ENCODE measurements at places on chromosomes 16 and 17.

DNA sequence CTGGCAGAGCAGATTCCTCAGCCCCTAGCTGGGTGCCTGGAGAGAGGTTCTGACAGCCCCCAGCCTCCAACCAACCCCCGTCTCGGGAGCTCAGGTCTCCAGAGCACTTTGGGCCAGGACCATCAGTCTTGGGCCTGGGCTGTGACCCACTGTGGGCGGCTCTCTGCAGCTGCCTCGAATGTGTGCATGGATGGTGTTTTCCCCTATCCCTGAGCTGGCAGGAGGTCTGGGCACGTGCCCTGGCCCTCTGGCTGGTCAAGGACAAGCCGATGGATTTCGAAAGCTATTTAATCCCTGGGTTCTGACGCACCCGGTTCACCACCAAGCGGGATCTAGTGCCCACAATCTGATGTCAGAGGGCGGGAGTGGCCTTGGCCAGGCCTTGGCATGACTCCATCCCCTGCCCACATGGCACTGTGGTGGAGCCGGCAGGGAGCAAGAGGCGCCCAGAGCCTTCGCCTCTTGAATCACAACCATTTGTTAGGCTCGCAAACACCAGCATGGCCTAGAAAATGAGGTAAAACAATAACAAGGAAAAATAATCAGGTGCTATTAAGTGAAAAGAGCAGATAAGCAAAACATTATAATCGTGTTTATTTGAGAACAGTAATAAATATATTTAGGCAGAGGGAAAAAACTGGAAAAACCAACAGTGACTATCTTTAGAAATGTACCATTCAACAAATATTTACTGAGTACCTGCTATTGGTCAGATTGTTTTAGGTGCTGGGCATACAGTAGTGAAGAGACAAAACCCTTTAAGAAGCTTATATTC lies 69.3 kb upstream of the TOB1 start:
- no peak for DNase-seq

GRCh38 chr17:50346313-50347116 lies 589 bp downstream of the XYLT2 start:
- peak; percentile 81 for DNase-seq

DNA sequence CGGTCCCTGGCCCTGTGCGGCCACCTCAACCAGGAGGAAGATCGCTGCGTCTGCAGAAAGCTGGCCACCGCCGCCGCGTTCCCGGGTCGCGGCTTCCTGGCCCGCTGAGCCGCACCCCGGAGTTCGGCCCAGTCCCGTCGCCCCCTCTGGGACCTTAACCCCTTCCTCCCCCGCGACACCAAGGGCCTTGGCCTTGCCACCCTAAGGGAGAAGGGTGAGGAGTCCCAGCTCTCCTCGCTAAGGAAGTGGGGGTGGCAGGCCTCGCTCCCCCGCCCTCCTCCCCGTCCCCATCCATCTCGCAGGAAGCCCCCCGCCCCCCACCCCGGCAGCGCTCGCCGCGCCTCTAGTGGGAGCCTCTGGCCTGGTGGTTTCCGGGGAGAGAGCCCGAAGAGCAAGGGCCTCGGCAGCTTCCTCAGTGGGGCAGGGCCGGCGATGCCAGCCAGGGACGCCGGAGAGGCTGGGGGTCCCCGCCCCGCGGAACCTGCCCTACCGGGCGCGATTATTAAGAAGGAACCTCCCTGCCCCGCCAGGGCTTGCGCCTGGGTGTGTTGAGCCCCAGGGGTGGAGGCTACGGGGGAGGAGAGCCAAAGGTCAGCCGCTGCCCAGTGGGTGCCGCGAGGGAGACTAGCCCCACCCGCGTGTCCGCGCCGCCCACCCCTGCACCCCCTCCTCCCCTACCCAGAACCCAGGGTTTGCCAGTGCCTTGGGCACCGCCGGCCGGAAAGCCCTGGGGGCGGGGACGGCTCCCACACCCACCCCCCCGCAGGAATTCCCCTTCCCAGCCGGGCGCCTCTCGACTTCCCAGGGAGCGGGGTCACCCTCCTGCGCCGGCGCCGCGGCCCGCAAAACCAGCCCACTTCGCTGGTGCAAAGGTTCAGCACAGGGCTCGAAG lies 6.8 kb downstream of the CBX4 start:
- DNase-seq = peak; percentile 75

DNA sequence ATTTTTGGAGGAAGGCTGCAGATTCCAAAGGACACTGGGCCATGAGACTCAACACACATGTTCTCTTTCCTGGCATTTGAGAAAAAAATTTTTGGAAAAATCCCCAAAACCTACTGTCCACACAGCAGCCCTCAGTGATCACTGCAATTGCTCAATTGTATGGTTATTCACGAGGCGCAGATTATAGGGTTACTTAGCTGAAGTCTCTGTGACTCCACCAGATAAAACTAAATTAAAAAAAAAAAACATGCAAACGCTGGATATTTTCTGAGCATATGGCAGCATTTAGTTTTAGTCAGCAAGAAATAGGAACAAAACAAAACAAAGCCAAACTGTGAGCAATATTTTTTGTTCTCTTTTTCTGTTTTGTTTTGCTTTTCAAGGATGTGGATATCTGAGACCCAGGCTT lies 83.8 kb upstream of the FAM20A start:
- no peak for DNase-seq

DNA sequence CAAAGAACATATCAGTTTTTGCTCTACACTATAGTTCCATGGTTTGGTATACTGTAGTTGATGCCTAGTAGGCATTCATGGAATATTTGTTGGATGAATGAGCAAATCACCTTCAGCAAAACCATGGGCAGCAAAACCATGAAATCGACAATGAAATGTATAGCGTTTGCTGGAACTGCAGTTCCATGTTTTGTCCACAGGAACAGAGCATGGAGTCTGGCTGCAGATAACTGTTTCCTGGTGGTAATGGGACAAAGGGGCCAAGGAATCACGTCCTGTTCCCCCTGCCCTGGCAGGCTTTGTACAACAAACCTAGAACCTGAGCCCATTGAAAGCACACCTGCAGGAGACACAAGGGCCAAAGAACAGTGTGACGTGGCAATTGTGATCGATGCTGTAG lies 101.1 kb downstream of the USP31 start:
- no peak for DNase-seq

DNA sequence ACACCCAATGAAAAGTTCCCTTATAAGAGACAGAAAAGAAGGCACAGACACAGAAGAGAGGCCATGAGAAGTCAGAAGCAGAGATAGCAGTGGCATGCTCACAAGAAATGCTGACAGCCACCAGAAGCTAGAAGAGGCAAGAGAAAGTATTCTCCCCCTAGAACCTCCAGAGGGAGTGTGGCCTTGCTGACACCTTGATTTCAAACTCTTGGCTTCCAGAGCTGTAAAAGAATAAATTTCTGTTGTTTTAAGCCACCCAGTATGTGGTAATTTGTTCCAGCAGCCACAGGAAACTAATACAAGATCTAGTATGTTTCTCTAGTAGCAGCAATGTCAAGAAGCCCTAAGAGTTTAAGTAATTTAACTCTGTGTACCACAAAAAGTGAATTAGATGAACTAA lies 87.2 kb upstream of the NOG start:
- no peak for DNase-seq

Measured in nephron progenitor cell (in vitro differentiated cells).